Germinal center (tissue), 1 donor: ENCODE measurements at places on chromosomes 7 and 10.

- no peak for DNase-seq
Measured at GRCh38 chr10:5196702-5197113, at the start of gene AKR1C4. Gene AKR1C4 (plus strand): TSS chr10:5196837. CDS start chr10:5196868, 31 bp downstream.

DNA sequence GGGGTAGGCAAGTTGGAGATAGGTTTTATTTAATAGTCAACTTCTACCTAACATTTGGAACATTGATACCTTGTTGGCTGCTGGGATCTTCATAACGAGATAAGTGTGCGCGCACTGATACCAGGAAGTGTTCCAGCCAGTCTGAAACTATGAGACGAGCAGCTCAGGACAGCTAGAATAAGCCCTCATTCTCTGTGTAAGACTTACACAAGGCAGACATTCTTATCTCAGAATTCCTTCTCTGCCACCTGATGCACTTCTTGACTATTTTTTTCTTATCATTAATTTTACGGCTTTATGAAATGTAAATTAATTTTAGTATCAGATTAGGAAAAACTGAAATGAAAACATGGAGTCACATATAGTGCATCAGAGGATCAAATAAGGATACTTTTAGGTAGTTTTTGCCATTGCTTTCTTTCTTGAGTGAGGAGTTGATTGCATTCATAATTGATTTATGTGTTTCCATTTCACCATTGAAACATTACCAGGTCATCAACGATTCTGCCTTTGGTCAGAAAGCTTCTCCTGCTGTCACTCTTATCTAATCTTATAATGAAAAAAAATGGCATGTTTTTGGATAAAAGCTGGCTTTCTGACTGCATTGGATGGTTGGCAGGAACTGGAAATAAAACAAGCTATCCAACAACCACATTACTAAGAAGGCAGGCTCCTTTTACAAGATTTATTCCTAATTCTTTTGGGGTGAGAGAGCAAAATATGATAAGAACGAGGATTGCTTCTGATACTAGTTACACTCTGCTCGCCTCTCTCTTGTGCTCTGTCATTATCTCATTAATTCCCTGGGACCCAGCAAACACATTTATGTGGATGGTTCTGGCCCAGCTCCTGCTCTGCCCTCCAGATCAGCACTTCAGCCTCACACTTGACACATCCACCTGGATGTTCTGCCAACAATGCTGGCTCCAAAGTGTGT, 40.4 kb upstream of the ABCB5 start:
- no peak for DNase-seq

GRCh38 chr7:65966146-65966545, 15.9 kb downstream of the GUSB start:
- no peak for DNase-seq

DNA sequence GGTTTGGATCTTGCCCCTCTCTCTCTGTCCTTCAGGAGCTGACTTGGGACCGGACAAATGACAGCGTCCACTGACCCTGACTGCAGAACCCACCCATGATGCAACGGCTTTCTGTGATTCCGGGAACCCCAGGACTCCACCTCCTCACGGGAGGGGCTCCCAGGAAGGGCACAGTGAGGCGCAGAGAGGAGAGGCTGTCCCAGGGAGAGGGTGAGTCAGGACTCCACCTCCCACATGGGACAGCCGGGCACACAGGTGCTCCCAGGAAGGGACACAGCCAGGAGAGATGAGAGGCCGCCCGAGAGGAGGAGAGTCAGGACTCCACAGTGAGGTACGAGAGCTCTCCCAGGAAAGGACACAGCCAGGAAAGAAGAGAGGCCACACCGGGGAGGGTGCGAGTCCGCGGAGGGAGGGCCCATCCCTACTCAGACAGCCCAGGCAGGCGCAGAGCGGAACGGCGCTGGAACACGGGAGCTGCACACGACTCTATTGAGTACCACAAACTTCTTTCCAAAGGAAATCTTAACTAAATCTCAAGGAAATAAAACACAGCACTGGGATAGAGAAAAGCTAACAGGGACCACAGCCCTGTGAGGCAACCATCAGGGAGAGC, 162.5 kb downstream of the MAD1L1 start:
- DNase-seq: no peak

DNA sequence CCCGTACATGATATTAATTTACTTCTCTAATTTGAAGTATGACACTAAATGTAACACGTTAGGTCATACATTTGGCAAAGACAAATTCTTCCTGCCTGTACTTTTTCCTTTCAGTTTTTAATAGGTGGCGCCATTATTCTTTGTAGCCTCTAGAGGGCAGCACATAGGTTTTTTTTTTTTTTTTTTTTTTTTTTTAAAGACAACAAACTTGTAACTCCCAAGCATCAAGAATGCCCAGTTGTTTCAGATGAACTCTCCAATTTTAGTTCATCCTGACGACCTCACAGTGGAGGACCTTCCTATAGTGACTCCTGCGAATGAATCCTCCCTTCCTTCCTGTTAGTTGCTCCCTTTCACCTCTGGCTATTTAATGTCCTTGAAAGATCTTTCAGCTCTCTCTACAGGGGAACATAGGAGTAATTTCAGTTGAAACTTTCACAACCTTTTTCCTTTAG, 139.3 kb upstream of the HDAC9 start:
- DNase-seq: peak; percentile 61

- DNase-seq: no peak
Measured at GRCh38 chr7:23539494-23539907, 7.7 kb upstream of the TRA2A start.

DNA sequence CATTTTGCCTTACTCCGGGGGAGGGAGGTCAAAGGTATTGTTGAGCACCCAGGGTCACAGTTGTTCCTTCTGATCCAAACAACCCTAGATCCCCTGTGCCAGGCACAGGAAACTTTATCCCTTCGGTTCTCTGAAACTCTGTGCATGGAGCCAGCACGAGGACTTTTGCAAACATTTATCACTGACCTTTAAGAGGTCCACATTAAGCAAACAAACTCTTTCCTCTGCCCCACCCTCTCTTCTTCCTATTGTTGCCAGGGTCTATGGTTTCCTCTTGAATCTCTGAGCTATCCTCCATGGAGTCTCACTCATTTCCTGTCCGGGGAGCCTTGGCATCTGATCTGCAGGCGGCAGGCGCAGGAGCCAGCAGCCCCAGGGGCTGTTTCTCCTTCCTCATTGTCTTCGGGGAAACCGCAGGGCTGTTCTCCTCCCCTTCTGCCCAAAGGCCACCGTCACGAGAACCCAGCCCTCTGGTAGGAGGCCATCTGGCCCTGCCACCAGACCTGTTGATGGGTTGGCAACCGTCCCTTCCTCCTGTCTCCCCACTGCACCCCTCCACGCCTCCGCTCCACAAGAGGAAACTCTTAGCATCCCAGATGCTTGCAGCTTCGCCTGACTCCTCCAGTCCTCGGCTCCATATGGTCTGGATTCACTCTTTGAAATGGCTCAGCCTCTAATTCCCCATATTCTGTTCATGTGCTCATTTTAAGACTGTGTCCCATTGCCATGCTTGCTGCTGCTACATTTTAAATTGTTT, 327.3 kb upstream of the NRP1 start:
- DNase-seq: no peak
